Keratinocyte (primary cell): ENCODE measurements at places on chromosomes 12 and 14.

- no peak for DNase-seq
Measured at GRCh38 chr12:9260931-9261330, 52.7 kb upstream of the PZP start.

DNA sequence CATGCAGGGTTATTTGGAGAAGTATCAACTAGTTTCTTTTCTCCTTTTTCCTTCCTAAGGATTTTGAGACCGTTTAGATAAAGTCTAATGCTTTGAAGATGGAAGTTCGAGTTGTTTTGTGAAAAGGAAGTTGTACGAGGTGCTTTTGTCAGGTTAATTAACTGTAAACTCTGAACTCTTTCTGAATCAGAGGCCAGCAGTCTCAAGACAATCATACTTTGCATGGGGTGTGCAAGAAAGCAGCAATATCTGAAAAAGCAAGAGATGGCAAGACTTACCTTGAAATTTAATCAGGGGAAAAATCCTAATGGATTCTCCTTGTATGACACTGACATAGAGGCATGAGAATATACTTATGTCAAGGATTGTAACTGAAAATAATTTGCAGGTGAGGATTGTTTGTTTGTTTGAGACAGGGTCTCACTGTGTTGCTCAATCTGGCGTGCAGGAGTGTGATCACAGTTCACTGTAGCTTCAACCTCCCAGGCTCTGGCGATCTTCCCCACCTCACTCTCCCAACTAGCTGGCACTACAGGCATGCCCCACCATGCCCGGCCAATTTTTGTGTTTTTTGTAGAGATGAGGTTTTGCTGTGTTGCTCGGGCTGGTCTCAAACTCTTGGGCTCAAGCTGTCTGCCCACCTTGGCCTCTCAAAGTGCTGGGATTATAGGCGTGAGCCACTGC is 170.2 kb upstream of the HMGA2 start:
- no peak for DNase-seq

- DNase-seq, result no peak
Measured at GRCh38 chr14:29442696-29443095, 485.0 kb downstream of the PRKD1 start.

DNA sequence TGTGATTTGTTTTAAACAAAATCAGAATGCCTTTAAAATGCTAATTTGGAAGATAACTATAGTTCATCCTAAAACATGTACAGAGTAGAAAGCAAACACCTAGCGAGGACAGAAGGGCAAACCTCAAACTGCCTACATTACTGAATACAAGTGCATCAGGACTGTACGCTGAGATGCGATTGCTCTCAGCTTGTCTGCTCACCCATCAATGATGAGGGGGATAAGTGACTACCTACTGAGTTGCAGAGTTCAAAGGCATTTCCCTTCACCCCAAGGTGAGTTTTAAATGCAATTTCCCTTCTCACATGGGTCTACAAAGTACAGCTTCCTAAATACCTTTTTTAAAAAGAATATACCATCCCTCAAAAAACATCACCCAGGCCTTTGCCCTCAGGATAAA is 52.9 kb downstream of the PHLDA1 start:
- no peak for DNase-seq

GRCh38 chr12:25653487-25654175 is 100.5 kb upstream of the LMNTD1 start:
- DNase-seq, result no peak

GRCh38 chr12:124902916-124903315 is 11.5 kb downstream of the UBC start:
- DNase-seq, result no peak

GRCh38 chr14:30603402-30603801 is 18.7 kb upstream of the SCFD1 start:
- no peak for DNase-seq

DNA sequence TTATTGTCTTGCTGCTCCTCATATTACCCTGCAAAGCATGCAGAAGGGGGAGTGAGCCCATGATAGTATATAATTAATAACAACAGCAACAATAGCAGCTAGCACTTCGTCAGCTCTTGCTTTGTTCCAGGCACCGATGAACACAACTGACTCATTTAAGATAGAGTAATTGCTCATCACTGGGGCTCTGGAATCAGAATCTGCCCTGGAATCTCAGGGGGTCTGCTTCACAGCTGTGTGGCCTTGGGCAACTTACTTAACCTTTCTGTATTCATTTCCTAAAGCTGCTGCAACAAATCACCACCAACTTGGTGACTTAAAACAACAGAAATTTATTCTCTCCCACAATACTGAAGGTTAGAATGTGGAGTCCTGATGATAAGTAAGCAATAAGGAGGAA is 55.0 kb upstream of the PSMC1 start:
- DNase-seq, result no peak

DNA sequence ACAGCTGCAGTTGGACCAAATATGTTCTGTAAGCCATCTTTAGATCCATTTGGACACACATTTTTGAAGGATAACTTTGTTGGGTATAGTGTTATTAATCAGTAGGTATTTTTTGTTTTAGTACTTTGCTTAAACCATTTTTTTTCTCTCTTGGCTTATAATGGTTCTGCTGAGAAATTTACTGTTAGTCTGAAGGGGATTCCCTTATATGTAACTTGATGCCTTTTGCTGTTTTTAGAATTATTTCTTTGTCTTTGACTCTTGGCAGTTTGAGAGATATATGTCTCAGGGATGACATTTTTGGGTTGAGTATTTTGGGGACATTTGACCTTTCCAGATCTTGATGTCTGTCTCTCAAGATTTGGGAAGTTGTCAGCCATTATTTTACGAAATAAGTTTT is 169.8 kb downstream of the GPHN start:
- DNase-seq, result no peak

GRCh38 chr12:479161-479560 is 19.4 kb downstream of the B4GALNT3 start:
- no peak for DNase-seq

GRCh38 chr14:26191671-26192070 is 406.2 kb downstream of the NOVA1 start:
- no peak for DNase-seq

GRCh38 chr12:1424674-1425395 is 169.5 kb downstream of the FBXL14 start:
- DNase-seq, result no peak

DNA sequence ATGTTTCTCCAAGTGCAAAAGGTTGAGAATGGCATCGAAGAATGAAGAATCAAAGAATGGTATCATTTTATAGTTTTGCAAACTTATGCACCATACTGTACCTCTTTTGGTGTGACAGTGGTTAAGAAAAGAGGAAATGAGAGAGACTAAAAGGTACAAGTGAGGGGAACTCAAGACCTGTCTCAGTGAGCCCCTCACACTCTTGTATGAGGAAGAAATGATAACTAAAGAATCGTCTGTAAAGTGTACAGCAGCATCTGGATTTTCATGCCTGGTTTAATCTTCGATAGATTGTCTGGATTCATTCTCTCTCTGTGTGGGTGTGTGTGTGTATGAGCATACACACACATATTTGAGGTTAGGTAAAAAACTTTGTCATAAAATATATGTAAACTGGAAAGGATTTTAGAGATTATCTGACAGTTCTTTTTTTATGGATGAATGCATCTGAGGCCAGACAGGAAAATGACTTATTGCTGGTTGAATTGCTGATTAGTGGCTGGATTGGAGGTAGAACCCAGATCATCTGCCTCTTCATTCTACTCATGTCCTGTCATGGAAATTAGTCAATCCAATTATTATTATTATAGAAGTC is 16.0 kb upstream of the SLC38A2 start:
- DNase-seq, result no peak

DNA sequence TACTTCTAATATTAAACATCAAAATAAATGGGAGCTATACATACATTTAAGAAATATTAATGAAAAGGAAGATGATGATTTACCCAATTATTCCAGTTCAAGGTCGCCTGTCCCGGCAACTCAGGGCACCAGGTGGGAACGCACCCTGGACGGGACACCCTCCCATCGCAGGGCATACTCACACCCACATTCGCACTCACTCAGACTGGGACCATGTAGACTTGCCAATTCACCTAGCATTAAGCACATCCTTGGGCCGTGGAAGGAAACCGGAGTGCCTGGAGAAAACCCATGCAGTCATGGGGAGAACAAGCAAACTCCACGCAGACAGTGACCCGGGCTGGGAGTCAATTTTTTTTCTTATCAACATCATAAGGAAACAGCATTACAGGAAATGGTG is 474.9 kb downstream of the APAF1 start:
- no peak for DNase-seq

GRCh38 chr12:105733579-105733978 is 403.1 kb downstream of the C12orf75 start:
- DNase-seq, result no peak

GRCh38 chr12:110042264-110042663 is 6.1 kb downstream of the C12orf76 start:
- no peak for DNase-seq

DNA sequence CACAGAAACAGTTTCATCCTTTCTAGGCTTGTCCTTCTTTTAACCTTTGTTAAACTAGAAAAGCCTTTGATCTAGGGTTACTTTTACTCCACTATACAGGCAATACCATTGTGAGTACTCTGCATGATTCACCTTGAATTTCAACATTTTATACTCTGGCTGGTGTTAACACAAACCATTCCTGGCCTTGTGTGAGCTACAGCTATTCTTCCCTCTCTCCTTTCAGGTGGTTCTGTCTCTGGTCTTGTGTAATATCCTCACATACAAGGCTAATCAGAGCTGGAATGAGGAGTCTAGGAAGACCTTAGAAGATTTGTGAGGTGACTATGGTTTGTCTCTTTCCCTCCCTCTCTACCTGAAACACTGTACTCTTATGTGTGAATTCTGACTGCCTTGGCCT is 837.4 kb upstream of the USP15 start:
- no peak for DNase-seq

- DNase-seq, result no peak
Measured at GRCh38 chr12:30909349-30910037, 17.1 kb upstream of the TSPAN11 start.

- no peak for DNase-seq
Measured at GRCh38 chr12:106490264-106490663, 92.5 kb upstream of the RFX4 start.

DNA sequence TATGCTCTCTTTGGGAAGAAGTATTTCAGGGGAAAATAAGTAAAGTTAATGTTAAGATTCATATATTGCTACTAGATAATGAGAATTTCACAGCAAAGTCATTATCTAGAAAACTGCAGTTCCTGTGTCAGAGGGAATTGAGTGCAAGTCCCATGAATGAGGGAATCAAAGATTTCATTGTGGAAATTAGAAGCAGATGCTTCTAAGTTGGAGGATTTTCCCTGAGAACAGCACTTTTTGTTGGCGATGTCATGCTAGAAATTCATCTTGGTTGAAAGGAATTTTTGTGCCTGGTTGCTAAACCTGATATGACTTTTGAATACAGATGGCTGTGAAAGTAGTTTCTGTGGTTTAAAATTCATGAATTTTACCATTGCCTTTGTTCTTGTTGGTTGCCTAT is 25.6 kb downstream of the FRMD6 start:
- no peak for DNase-seq

GRCh38 chr12:6154730-6155459 is 30.4 kb upstream of the VWF start:
- DNase-seq, result no peak

GRCh38 chr14:99756796-99757195 is 36.4 kb upstream of the EML1 start:
- DNase-seq, result no peak

- DNase-seq, result no peak
Measured at GRCh38 chr14:36847366-36847765, 185.7 kb downstream of the PAX9 start.

DNA sequence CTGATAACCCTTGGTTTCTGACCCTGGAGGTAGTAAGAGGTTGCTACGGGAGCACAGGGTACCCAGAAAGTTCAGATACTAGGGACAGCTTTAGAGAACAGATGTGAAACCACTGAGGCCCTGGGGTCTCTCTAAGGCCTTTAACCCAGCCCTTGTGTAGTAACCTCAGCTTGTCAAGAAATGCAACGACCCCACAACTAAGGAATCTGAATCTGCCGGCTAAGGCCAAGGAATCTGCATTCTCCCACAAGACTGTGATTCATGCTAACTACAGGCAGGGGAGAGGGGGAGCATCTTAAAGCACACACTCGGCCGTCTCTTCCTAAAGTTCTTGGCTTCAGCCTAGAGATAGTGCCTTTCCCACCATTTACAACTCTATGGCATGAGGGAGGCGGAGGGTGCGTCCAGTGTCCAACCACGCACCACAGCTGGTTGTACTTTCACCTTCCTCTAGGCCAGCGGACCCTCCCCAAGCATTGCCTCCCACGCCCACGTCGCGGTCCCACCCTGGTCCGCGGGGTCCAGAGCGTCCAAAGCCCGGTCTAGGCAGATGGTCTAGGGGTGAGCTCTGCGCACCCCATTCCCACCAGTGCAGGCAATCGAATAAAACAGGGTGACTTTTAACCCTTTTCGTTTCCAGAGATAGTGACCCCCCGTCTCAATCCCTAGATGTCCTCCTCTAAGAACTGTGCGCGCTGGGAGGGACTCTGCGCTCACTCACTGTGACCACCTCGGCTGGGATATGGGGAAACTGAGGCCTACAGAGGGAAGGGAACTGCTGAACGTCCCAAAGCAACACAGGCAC is 735 bp upstream of the VASH1 start:
- DNase-seq, result no peak

DNA sequence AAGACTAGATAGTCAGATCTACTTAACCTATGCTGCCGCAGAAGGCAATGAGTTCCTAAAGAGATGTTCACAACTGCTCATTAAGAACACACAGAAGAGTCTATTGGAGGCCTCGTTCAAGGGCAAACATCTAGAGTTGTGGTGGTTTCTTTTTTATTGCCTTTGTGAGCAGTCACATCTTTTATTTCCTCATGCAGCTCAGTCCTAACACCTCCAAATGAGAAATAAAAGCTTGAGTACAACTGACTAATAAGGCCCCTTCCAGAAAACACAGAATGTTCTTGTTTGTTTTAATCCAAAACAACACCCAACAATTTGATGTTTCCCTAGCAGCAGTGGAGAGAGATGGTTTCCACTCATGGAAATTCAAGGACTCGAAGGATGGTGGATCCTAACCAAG is 123.5 kb upstream of the NOS1 start:
- no peak for DNase-seq

DNA sequence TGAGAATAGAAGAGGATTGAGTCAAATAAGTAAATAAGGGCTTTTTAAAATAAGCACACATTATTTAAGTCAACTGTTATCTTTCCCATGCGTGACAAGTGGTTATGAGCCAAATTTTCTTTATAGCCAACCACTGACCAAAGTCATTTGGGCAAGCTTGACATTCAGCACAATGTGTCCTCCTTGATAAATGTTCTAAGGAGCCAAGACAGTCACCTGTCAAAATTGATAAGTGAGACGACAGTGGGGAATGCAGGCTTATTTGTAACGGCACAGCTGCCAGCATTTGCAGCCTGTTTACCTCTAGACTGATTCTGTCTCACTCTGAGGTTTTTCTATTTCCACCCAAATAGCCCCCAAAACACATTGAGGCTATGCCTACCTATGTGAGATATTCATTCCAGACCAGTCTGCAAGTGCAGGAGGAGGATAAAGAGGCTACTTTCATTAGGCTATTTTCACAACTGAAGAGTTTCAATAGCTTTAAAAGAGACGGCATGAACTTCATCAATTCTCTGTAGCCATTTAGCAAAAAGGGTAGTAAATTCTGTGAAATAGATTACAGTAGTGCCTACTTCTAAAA is 339.5 kb downstream of the PDZRN4 start:
- no peak for DNase-seq
